IPS DF 6.9 (cell line): ENCODE measurements at places on chromosomes 2 and 18.

DNA sequence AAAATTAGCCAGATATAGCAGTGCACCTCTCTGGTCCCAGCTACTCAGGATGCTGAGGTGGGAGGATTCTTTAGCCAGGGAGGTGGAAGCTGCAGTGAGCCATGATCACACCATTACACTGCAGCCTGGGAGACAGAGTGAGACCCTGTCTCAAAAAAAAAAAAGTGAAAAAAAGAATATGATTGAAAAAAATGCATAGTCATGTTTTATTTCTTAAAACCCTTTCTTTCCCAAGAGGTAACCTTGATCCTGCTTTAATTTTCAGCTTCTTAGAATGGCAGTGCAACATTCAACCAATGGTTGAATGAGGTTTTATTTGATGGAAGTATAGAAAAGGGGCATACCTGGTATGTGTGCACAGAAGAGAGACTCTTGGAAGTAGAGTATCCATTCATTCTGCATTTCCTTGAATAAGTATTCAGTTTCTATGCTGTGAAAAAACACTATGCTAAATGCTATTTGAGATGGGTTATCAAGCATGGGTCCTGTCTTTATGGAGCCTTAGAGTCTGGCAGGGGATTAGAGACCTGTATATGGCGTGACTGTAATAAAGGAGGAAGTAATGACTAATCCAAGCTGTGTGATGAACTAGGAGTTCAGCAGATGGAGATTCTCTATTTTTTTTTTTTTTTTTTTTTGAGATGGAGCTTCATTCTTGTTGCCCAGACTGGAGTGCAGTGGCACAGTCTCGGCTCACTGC lies 146.3 kb downstream of the WDSUB1 start:
- no peak for DNase-seq

GRCh38 chr2:54652540-54652939 lies 70.9 kb upstream of the EML6 start:
- no peak for DNase-seq

GRCh38 chr2:206095536-206096332 lies 9.8 kb upstream of the INO80D start:
- DNase-seq, result no peak

- no peak for DNase-seq
These were observed 240.8 kb downstream of the BCL11A start for GRCh38 chr2:60312618-60313017.

DNA sequence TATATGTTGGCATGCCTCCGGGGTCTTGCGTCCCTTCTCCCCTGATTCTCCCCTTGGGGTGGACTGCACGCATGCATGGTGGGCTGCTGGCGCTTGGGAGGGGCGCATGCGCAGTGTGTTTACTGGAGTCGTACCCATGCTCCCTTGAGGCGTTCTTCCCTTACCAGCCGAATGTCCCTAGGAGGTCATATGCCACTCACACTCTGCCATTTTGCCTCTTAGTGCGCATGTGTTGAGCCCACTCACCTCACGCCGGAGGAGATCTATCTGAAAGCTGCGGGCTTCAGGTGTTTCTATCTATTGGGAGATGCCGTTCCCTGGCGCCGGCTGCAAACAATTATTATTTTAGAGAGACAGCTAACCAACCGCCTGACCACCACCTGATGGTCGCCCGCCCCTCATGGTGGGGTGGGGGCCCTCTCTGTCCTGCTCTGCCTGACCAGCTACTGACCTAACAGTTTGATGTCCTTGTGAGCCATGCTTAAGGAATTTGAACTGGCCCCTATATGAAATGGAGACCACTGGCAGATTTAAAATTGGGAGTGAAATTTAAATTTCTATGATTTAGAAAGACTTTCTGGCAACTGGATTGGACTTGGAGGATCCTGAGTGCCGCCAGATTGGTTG lies 179.6 kb downstream of the RNF144A start:
- DNase-seq, result no peak

DNA sequence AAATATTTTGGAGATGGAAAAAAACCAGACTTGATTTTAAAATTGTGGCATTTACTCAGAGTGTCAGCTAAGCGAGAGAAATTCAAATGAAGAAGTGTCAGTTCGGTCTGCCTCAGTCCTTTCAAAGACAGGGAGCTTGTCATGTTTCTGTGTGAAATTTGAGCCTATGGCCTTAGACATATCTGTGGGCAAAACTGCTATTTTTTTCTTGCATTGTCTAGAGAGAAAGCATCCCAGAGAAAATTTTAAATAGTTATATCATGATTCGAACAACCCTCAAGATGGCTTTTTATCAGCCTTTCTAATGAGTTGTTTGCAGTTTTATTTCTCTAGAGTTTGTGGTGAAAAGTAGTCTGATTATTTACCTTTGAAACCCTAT lies 50.2 kb upstream of the KCNE4 start:
- no peak for DNase-seq

GRCh38 chr2:230552181-230552580 lies 136.2 kb downstream of the SP100 start:
- no peak for DNase-seq

DNA sequence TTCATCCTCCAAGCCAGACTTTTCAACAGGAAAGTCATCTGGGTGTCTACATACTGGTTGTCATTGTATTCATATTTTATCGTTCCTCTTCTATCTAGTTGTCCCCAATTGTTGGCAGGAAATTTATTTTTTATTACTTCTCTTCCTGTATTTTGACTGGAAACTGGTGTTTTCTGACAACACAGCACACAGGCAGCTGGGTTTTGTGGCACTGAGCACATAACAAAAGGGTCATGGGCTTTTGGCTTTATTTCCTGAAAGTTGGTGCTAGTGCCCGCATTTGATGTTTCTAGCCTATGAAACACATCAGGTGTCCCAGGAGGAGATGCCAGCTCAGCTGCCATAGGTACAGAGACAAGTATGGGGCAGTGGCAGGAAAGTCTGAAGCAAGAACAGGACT lies 126.4 kb downstream of the TMEM17 start:
- no peak for DNase-seq

GRCh38 chr2:64846177-64846576 lies 143.0 kb upstream of the SLC1A4 start:
- DNase-seq, result no peak

- no peak for DNase-seq
These were observed 70.6 kb downstream of the LYPD6 start for GRCh38 chr2:149400997-149401396.
